Muscle of arm (tissue), 14 donors: ENCODE measurements at places on chromosomes 7 and 10.

DNA sequence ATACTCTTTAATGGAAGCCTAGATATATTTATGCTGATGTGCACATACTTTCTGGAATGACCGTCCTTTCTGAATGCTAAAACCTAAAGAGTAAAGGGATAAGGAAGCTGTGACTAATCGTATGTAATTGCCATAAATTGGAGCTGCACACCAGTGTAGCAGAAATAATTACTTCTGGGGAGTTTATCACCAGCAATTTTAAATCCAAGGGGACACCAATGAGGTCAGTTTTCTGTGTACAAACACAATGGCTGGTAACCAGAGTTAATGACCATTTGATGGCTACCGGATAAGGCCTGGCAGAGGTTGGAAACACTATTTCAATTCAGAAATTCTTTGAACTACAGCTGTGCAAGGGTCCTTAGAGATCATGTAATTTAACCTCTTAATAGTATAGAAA is 670.1 kb downstream of the REEP3 start:
- no peak for DNase-seq

DNA sequence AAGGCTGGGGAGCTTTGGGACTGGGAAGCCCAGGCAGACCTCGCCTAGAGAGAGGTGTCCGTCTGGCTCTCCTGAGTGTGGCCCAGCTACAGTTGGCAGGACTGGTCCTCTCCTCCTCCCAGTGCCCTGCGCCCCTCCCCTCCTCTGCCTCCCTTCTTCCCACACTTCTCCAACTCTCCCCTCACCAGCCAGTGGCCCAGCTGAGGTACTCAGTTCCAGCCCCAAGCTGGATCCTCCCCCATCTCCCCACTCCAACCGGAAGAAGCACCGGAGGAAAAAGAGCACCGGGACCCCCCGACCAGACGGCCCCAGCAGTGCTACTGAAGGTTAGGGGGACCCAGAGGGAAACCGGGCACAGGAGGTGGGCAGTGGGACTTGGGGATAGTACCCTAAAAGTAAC is 27.7 kb downstream of the GBX1 start:
- DNase-seq = no peak

DNA sequence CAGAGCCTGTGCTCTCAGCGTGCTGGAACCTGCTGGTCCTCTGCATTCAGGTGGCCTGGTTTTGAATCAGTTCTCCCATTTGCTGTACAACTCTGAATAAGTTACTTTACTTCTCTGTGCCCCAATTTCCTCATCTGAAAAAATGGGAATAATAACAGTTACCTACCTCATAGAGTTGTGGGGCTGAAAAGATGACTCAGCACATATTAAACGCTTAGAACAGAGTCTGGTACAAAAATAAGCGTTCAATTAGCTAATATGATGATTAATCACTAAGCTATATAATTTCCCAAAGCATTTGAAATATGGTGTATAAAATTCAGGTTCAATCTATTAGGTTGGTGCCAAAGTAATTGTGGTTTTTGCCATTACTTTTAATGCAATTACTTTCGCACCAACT is 259.1 kb downstream of the PRPF18 start:
- no peak for DNase-seq

DNA sequence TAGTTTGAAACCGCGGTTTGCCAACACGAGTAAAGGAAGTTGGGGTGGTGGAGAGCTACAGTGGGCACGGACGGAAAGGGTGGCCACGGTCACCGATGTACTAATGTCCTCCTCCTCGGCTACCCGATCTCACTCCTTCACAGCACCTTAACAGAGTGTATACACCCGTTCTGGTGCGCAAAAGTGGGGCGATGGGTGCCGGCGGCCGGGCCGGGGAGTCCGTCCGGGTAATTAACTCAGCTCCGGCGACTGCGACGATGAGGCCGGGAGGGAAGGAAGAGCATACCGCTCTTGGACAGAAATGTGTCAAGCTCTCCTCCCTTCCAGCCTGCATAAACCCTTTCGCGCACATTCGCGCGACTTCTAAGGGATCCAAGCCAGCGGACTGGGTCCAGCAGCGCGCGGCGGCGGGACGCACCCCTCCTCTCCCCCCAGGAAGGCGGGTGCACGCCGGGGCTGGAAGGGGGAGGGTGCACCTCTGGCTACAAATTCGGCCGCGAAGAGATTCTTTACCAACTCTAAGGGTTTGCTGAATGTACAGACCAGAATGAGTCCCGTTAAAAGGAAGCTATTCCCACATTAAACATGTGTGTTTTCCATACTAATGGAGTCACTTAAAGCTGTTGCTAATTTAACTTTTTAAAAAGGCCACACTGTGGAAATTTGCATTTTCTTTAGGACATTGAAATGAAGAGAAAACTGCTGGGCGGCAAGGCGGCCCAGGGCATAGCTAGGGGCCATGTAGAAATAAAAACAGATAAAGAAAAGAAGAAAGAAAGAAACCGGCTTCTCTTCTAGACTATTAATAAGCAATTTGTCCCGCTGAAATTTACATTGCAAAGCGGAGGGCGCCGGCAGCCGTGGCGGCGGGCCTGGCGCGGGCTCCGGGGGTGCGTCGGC is 6.6 kb upstream of the EBF3 start:
- peak; percentile 77 for DNase-seq

DNA sequence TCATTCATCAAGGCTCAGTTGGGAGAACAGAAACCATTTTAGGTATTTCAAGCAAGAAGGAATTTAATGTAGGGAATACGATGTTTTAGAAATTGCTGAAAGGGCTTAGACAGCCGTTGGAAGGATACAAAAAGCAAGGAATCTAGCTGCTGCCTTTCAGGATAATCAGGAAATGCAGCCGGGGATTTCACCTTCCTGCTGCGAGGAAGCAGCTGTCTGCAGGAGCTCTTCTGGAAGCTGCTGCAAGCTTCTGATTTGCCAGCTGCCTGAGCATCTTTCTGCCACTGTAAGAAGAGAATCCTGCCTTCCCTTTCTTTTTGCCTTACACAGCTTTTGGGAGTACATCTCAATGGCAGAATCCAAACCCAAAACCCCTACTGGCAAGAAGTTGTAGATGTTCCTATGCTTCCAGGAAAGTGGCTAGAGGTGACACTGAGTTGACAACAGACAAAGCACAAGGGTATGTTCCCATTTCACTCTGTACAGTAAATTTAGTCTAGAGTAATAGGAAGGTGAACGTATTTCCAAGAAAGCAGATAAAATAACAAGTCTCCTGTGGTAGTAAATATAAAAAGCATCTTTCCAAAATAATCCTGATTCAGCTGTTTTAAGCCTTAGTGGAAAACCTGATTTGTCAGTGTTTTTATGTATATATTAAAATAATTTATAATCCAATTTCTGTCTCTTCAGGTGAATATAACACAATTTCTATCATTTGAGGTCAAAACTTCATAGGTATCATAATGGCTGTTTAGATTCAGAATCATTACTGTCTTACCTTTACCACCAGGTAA is 148.4 kb upstream of the LRGUK start:
- DNase-seq = no peak
